ENCODE measurements at places on chromosomes 2 and 18.

- DNase-seq: no peak
These were observed 70.7 kb downstream of the NABP1 start for GRCh38 chr2:191748528-191749180.

DNA sequence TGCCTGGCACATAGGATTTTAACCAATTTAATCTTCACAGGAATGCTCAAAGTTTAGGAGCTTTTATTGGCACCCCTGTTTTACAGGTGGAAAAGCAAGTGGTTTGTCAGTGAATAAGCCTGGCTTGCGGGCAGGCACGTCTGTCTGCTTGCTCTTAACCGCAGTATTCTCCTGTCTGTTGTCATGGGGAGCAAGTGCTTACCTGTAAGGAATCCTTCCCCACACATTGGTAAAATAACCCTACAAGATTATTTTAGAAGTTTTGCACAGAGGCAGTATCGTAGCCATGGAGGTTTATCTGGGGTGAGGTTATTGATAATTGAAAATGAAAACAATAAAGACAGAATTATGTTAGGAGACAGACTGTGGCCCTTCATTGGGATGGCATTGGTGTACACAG lies 174.9 kb downstream of the AGAP1 start:
- no peak for DNase-seq

DNA sequence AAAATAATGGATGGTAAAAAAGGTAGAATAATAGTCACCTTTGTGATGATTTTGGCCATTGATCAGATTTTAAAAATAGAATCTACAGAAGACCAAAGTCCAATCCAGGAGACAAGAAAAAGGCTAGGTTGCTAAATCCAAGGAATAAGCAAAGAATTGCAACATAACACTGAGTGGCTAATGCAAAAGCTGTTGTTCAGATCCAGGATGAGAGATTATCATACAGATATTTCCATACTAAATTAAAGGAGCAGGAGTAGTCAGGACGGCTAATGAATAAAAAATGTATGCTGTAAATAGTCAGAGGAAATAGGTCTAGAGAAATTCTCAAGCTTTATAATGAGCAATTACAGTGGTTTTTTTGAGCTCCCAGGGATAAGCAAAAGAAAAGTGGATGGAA lies 745.9 kb upstream of the ACVR2A start:
- DNase-seq: no peak

DNA sequence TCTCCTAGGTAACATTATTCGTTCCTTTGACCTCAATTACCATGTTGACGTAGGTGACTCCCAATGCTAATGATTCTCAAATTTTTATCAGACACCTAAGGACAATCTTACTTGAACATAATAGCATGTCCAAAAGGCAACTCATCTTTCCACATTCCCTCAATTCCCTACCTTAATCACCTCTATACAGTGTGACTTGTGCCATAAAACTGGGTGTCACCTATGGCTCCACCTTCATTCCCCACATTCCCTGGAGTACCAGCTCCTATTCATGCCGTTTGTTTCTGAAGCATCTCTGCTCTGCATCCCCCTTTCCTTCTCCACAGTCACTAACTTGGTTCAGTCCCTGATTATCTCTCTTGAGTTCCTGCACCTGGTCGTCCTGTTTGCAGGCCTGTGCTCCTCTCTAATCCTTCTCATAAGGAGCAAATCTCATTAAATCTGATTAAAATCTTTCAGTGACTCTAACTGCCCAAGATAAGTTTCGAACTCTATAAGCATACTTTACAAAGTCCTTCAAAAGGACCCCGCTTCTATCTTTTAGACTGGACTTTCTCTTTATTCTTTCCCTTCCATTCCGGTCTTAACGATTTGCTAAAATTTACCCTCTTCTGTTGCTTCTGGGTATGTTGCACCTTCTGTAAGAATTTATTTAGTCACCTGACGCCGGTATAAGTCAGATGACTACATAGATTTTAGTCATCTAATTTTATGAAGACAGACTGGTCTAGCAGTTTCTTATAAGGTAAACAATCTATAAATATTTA lies 128.7 kb downstream of the OSBPL1A start:
- DNase-seq: no peak

DNA sequence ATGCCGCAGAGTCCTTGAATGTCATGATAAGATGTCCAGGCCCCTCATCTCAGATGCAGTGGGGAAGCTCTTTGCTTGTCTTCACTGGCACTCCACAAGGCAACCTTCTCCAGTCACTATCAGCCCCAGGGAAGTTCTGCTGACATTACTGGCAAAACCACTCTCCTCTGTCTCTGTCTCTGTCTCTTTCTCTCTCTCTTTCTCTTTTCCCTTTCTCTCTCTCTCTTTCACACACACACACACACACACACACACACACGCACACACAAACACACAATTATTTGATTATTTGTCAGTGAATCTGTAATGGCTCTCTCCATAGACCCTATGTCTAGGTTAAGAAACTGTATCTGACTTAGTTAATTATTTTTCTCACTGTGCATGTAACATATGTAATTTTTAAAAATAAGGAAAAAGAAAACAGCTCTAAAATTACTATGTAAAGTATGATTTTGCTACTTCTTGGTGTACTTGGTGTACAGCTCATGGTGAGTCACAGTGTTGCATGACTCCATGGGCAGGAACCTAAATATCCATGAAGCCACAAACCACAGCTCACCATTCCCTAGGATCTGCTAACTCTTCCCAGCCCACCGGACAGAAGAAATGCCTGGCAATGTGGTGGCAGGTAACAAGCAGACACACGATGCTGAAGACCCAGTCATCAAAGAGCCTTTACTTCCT lies 594.9 kb upstream of the ID2 start:
- DNase-seq: no peak

DNA sequence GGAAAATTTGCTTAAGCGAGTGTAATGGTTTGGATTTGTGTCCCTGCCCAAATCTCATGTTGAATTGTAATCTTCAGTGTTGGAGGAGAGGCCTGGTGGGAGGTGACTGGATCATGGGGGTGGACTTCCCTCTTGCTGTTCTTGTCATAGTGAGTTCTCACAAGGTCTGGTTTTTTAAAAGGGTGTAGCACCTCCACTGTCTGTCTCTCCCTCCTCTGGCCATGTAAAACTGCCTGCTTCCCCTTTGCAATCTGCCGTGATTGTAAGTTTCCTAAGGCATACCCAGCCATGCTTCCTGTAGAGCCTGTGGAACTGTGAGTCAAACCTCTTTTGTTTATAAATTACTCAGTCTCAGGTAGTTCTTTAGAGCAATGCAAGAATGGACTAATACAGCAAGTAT lies 6.6 kb downstream of the YIPF4 start:
- no peak for DNase-seq

DNA sequence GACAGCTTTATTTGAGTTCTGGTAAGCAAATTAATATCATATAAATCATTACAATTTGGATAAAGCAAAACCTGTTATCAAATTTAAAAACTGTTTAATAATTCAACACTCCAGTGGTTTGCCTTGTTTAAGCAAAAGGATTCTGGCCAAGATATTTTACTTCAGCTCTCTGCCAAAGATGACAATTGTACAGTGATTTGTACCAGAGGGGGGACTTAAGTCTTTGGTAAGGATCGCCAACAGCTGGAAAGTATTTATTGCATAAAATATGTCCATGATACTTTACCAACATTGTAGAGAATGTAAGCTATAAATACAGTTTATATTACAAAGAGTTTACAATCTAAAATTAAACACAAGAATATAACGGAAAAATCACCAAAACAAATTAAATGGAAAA lies 13.8 kb downstream of the PREPL start:
- no peak for DNase-seq

GRCh38 chr18:44588508-44588907 lies 92.2 kb upstream of the SETBP1 start:
- no peak for DNase-seq

GRCh38 chr18:41482501-41482900 lies 472.5 kb upstream of the PIK3C3 start:
- DNase-seq: no peak

Measured in H9 (cell line).